Stimulated activated CD4-positive, alpha-beta T cell treated with anti-CD3 and anti-CD28 coated beads, Interleukin-1b, Interleukin-23, amount 100 ng/mL, for 1 hour (primary cell): ENCODE measurements at places on chromosomes 4 and X.

DNA sequence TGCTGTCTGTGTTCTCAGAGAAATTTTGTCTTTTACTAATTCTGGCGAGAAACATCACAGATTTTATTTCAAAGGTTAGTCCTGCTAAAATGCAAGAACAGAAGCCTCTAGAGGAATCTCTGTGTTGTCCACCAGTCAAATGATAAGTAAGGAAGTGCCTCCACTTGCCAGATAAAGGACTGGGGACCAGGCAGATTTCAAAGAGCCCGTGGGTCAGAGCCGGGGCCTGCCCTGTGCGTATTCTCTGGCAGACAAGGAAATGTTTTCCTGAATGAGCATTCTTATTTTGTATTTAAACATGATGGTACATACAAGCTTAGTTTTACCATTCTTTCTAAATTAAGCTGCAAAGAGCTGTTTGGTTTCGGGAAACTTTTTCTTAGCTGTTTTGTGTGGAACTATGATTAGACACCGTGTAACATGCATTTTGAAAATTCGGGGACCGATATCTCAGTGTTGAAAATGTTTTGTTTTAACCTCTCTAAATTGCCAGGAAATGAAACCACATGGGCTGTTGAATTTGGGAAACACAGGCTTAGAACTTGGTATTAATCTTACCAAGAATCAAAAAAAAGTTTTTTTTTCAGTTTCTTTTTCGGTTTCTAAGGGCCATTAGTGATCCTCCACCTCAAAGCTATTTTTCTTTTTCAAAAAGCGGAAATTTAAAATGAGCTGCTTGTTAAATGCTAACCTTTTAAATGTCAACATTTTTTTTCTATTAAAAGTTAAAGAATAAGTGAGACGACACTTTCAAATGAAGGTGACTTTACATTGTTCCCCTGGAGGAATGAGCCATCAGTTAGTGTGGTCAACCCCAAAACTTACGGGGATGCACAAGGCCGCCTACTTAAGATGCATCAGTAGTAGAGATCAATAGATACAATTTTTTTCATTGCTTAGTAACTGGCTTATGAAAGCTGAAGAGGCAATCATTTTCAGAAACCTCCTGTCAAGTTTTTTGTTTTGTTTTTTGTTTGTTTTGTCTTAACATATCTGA lies 89.6 kb upstream of the MTM1 start:
- no peak for DNase-seq

DNA sequence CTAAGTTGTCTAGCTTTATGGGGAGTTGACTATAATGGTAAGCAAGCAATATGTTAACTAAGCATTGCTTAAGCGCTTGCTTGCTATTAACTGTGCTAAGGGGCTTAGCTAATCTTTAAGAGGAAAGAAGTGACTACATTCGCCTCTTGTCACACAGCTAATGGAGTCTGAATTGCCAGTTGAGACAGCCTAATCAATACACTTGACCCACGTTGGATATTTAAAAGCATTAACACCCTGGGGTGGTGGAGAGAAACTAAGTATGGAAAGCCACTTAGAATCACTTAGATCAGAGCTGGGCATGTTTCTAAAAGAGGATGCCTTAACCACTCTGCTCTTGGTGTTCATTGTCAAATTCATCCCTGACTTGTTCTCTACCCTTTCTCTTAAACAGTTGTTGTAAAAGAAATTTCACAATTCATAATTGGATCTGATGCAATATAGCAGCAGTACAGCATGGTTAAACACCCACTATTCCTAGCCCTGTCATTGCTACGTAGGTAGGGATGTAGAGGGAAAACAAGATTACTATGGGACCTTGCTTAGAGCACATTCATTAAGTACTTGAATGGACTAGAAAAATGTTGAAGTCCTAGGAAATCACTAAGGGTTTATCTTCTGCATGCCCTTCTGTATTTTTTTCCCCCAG lies 3.5 kb downstream of the ZAR1 start:
- DNase-seq, result no peak

GRCh38 chr4:182715548-182715947 lies 201.6 kb downstream of the DCTD start:
- DNase-seq, result no peak

DNA sequence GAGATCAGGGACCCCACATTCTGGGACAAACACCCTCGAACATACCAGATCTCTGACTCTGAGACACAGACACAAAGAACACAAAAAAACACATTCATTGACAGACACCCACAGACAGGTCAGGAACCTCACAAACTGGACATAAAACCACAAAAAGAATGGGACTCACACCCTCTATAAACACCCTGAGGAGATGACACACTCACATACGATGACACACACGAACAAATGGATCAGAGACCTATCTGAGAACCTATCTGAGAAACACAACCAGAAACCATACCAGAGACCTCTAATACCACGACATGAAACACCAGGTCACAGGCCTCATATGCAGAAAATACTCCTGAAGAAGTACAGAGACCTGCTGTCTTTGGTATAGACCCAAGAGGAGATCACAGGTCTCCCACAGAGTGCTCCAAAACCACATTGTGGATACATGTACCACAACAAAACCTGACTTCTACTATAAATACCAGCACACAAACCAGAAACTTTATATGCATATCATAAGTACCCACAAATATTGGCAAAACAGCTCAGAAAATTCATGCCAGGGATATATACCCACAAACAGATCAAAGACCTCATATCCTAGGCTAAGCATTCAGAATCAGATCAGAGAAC lies 19.5 kb downstream of the SUV39H1 start:
- DNase-seq, result no peak

- no peak for DNase-seq
Measured at GRCh38 chr4:151031831-151032605, 16.9 kb upstream of the LRBA start.

- DNase-seq, result no peak
Measured at GRCh38 chr4:101163936-101164335, 183.4 kb downstream of the PPP3CA start.

GRCh38 chrX:103878466-103879122 lies 46.5 kb upstream of the RAB9B start:
- DNase-seq, result no peak

DNA sequence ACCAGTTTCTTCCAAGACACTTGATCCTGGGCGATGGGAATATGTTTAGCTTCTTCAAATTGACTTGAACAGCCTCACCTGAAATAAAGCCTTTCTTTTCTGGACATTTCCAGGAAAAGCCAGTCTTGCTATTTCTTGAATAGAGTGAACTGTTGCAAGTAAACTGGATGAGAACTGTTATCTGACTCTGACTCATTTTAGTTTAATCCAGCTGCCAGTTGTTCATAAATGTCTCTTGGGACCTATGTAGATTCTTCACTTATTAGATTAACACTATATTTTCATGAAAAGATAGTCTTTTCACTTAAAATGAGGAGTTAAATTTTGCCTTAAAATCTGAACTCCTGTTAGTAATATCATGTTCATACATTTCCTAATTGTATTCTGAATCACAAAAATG lies 615.4 kb upstream of the GALNT7 start:
- DNase-seq, result no peak

DNA sequence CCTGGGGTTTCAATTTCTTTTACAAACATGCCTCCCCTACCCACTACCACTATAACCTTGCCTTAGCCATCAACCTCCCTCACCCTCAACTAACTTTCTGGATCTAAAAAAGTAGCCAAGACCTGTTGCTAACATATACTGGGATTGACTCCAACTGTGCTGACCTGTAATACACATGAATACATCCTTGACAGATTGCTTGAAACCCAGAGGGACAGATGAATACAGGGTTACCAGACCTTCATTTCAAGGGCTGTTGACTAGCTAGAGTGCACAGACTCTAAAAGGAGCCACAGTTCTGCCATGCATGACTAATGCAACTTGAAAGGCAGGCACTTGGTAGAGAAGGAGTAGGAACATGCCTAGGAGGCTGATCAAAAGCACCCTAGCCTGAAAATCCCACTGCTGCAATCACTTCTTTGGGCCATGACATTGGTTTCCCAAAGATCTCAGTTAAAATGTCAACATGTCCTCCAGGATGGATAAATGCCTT lies 121.0 kb downstream of the PCDH19 start:
- no peak for DNase-seq

DNA sequence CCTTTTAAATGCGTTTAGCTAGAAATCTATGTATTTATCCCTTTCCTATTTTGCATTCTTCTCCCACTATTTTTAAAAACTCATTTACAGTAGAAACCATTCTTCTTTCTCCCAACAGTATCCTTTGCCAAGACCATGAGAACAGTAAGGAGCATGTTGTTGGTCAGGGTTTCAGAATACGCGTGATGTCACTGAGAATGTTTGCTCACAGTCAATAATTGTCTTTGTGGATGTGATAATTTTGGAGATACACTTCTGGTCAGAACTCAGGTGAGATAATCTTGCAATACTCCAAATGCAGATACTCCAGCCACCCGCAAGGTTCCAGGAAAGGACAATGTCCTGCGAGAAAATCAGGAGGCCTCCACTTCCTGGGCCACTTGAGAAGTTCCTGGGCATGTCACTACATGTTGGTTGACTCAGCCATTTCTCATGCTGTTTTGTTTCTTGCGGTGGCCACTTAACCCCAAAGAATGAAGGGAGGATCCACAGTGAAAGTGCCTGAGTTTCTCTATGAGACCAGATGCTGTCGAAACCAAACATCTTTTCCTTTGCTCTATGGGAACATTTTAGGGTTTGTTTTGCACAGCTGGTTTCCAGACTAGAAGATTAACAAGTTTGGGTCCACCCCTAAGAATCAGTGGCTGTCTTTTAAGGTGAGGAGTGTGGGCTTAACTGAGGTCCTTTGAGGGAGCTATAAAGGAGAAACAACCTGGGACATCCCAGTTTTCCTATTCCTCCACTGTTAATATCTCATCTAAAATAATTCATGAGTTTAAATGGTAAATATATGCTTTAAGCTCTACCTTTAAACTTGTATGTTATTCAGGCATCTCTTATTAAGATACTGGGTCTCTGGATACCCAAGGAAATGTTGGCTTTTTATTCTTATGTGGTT lies 116.0 kb downstream of the SOWAHB start:
- DNase-seq, result no peak

GRCh38 chr4:42609051-42609450 lies 47.9 kb downstream of the ATP8A1 start:
- DNase-seq, result no peak

GRCh38 chr4:159600061-159600460 lies 497.2 kb downstream of the RAPGEF2 start:
- no peak for DNase-seq

DNA sequence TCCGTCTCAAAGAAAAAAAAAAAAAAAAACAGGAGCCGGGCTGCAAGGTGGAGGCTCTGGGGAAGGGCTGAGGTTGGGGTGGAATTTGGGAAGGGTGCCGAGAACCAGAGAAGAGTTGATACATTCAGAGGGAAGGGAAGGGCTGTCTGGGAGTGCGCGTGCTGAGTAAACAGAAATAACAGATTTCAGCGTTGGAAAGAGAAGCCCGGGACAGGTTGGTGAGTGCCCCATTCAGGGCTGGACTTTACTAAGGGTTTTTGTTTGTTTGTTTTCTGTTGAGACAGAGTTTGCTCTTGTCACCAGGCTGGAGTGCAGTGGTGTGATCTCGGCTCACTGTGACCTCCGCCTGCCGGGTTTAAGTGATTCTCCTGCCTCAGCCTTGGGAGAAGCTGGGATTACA lies 1.7 kb upstream of the IL3RA start:
- DNase-seq, result no peak

GRCh38 chr4:83516042-83516772 lies 19.7 kb upstream of the GPAT3 start:
- no peak for DNase-seq

DNA sequence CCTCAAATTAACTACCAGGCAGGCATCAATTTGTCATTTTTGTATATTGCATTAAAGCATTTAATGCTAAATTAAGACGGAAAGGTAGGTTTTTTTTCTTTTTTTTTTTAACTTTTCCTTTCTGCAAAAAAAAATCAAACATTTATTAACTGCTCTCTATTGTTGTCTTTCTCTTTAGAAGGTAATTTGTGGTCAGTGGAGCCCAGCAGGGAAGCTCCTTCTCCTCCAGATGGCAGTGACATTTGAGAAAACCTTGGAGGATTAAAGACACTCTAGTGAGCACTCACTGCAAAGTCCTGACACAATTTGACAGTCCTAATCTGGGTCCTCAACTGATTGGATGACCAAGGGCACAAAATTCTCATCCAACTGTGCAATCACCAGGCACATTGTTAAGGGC lies 102.4 kb downstream of the SLIT2 start:
- no peak for DNase-seq

DNA sequence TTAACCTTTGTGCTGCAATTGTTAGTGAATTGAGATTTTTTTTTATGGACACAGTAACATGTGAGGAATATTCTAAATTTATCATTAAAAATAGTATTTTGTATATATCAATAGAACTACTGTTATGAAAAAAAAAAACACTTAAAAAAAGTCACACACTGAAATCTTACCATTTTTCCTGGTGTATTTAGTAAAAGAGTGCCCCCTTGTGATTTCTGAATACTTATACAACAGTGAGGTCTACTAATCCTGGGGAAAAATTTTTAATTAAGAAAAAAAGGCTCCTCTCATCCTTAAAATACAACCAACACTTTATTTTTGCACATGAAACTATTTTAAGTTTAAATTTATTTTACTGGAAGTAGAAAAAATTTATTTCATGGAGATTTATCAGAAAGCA lies 56.4 kb upstream of the SPOCK3 start:
- DNase-seq, result no peak

- DNase-seq, result no peak
Measured at GRCh38 chr4:3013839-3014350, 50.5 kb downstream of the GRK4 start.

DNA sequence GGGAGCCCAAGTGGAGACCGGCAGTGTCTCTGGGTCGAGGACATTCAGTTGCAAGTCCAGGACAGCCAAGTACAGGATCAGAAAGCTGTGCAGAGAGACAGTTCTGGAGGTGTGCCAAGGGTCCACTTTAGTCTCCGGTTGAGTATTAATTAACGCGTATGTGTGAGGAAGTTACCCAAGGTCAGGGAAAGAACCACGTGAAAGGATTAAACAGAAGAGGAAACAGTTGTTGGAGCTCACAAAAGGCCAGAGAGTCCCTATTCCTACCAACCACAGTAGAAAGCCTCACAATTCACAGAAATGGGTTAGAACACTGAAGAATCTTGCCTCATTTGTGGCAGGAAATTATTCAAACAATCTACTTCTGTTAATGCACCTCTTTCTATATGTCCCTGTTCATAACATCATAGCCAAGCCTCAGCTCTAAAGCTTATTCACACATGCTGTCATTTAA lies 17.9 kb upstream of the NSUN7 start:
- DNase-seq, result no peak

DNA sequence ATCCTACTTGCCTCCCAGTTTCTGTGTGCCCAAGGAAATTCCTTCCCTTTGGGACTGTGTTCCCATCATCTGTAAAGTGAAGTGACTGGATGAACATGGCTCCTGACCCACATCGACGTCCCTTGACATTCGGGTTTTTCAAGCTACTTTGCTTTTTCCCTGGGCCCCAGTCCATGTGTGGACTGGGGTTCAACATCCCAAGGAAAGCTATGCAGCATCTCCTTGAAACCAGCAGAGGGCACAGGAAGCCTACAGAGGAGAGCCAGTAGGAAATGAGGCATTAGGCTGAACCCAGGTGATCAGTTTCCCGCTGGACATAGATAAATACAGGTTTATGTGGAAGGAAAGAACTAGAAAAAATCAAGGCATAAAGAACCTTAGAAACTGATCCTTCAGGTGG lies 145.1 kb upstream of the ARHGEF9 start:
- DNase-seq, result no peak
